ENCODE measurements at places on chromosomes 11 and 22.
A peak's percentile ranks its signal among the peaks of the same experiment; 100 is the strongest.

DNA sequence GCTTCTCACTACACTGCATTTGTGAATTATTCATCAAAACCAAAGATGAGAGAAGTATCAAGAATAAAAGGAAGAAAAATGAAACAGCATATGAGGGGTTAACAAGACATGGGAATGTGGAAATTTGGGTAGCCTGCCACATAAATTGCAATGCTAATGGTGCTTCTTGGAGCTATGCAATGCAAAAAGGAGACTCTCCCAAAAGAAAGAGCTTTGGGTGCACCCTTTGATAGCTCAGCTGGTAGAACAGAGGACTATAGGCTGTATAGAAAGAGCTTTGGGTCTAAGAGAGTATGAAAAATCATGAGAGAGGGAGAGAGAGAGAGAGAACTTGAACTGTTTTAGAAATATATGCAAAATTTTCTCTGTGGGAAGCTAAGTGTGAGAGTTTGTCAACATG is 26.3 kb downstream of the SPA17 start:
- no peak for DNase-seq

DNA sequence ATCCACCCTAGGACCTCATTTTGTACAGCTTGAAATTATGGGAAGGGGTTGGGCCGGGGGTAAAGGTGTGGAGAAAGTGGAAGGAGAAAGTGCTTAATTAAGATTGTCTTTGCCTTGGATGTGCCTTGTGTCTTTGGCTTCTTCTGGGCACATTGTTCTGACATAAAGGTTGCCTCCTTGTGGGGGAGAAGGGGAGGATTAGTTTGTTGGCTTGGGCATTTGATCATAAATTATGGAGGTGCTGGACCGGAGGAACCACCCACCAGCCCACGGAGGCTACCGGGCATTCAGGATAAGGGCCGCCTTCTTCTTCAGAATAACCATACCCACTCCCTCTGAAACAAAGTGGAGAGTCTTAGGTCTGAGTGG is 1.3 kb downstream of the PAFAH1B2 start:
- peak; percentile 25 for DNase-seq

DNA sequence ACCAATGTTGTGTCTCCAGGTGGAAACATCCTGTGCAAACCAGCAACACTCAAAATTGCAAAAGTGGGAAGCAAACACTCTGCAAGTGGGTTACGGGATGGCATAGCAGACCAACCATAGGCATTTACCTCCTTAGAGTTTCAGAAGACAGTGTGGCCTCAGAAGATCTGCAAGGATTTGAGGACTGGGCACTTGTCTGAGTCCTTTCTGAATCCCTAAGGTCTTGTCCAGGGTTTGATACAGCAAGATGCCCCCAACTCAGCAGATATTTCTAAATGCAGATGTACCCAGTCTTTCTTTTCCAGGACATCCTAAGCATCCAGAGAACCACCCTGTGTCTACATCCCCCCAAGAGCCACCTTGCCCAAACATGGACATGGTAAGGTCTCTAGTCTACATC is 51.7 kb upstream of the SHANK2 start:
- no peak for DNase-seq

DNA sequence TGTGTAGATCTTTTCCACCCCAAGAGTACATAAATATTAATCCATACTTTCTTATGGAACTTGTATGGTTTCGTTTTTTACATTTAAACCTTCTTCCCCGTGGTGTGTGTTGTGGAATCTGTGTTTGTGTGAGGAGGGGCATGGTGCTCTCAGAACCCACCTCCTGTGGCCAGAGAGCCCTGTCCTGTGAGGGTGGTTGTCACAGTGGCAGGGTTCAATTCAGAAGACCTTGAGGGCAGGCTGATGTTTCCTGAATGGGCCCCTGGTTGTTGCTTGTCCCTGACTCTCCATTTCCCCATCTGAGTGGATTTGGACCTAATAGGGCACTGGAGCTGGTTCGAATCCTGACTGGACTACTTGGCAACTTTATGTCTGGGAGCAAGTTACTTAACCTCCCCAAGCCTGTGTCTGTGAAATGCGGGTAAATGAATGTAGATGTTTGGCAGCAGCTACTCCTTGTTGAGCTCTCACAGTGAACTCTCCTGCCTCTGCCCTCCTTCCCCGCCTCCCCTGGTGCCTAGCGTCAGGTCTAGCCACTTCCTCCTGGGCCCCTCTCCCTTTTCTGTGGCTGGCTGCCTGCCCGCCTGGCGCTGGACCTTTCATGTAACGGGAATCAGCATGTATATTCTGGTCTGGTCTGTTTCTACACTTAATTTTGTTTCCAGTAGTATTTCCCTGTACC is 7.3 kb downstream of the NEAT1 start:
- no peak for DNase-seq

GRCh38 chr22:37581504-37581903 is 1.6 kb upstream of the LGALS2 start:
- DNase-seq, result no peak

GRCh38 chr22:38258895-38259294 is 13.9 kb downstream of the TMEM184B start:
- DNase-seq, result no peak

- DNase-seq, result no peak
Measured at GRCh38 chr22:41280065-41280464, 5.9 kb downstream of the RANGAP1 start.

GRCh38 chr11:118349475-118349874 is 5.3 kb downstream of the CD3G start:
- DNase-seq, result no peak

DNA sequence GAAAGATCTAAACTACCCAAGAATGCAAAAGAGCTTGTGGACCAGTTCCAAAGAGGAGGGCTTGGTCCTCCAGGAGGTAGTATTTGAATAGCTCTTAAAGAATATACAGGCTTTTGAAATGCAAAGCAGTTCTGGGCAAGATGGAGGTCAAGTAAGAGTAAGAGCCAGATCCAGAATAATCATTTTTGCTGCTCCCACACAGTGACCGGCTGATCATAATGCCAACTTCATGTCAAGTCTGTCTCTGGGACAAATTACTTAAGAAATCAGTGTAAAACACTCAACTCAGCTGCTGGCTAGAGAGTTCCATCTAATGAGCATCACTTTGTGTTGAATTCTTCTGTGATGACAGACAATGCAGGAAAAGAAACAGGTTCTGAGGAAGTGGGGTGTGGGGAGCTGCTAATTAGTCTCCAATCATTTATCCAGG is 250.9 kb upstream of the NARS2 start:
- no peak for DNase-seq

- DNase-seq, result no peak
Measured at GRCh38 chr22:19514831-19515565, 9.2 kb downstream of the CLDN5 start.

DNA sequence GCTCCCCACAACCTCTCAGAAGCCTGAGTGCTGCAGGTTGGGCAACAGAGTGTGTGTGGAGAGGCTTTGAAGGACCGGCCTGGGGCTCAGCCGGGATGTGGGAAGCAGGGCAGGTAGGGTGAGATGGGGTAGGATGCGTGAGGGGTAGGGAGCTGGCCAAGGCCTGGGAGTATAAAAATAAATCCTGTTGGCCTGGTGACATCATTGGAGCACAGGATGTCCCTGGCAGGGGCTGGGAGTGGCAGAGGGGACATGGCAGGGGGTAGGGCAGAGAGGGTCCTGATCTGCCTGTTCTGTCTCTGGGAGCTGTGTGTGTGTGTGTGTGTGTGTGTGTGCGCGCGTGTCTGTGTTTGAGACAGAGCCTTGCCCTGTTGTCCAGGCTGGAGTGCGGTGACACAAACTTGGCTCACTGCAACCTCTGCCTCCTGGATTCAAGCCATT is 28.6 kb downstream of the TEF start:
- no peak for DNase-seq

GRCh38 chr11:66218036-66218435 is 50.4 kb upstream of the RAB1B start:
- DNase-seq, result no peak

DNA sequence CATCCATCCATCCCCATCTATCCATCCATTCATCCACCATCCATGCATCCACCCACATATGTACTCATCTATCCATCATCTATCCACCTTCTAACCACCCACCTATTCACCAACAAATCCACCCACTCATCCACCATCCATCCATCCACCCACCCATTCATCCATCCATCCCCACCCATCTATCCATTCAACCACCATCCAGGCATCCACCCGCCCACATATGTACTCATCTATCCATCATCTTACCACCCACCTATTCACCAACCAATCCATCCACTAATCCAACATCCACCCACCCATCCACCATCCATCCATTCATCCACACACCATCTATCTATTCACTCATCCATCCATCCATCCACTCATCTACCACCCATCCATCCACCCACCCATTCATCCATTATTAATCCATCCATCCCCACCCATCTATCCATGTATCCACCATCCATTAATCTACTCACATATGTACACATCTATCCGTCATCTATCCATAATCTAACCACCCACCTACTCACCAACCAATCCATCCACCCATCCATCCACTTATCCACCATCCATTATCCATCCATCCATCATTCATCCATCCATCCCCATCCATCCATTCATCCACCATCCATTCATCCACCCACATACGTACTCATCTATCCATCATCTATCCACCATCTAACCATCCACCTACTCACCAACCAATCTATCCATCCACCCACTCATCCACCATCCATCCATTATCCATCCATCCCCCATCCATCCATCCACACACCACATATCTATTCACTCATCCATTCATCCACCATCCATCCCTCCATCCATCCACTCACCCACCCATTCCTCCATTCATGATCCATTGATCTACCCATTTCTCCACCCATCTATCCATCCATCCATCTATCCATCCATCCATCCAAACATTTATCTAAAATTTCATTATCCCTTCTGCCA is 940.0 kb downstream of the BRD1 start:
- DNase-seq, result no peak

GRCh38 chr11:19441752-19442553 is 201.2 kb upstream of the E2F8 start:
- peak; percentile 86 for DNase-seq

DNA sequence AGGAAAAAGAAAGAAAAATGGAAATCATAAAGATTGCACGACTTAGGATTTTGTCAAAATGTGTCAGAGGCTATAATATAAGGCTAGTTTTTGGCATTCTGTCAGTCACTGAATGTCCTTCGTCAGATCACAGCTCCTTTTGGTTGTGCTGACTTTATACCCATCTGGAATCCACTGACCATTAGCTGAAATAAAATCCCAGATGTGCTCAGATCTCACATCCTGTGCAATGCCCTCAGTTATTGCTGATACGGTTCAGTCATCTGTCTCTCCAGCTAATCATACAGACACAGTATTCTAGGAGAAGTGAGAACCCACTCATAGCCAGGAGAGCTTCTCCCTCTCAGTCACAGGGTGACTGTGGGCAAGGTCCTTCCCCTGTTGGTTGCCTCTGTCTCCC is 11.5 kb downstream of the CD44 start:
- DNase-seq, result no peak

DNA sequence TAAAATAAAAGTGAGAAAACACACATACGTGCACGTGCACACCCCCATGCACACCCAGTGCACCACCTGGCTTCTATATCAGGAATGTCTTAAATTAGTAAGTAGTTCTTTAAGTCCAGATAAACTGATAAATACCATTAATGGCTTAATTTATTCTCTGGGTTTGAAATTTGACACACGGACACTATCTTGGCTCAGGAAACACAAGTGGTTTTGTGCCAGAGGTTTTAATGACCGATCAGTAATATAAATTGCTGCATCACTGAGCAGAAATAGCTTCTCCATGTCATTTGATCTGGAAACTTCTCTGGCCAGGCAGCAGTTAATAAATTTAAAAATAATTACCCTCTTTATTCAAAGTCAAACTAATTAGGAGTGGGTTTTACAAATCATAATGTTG is 101.5 kb upstream of the NNMT start:
- DNase-seq, result no peak

GRCh38 chr11:34143048-34143447 is 37.6 kb downstream of the NAT10 start:
- DNase-seq, result no peak

- no peak for DNase-seq
Measured at GRCh38 chr22:21068681-21069276, 23.0 kb downstream of the LRRC74B start.

GRCh38 chr22:48863965-48864528 is 963.6 kb downstream of the BRD1 start:
- no peak for DNase-seq

DNA sequence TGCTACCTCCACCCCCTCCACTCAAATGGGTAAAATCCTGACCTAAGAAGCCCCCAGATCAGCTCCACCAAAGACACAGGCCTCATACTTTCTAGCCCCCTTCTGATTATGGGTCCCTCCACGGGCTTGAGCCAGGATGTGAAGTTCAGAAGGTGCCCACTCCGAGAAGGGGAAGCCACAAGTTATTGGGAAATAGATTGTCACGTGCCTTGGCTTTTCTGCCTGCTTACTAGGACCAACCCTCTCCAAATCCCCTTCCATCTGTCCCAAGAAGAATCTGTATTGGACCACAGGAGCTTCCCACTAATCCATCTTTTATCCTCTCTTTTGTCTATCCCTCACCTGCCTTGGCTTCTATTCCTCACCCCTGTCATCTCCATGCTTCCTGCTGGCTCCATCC is 3.0 kb upstream of the NRGN start:
- DNase-seq, result no peak

GRCh38 chr11:117375960-117376359 is 48.3 kb downstream of the CEP164 start:
- DNase-seq, result no peak

DNA sequence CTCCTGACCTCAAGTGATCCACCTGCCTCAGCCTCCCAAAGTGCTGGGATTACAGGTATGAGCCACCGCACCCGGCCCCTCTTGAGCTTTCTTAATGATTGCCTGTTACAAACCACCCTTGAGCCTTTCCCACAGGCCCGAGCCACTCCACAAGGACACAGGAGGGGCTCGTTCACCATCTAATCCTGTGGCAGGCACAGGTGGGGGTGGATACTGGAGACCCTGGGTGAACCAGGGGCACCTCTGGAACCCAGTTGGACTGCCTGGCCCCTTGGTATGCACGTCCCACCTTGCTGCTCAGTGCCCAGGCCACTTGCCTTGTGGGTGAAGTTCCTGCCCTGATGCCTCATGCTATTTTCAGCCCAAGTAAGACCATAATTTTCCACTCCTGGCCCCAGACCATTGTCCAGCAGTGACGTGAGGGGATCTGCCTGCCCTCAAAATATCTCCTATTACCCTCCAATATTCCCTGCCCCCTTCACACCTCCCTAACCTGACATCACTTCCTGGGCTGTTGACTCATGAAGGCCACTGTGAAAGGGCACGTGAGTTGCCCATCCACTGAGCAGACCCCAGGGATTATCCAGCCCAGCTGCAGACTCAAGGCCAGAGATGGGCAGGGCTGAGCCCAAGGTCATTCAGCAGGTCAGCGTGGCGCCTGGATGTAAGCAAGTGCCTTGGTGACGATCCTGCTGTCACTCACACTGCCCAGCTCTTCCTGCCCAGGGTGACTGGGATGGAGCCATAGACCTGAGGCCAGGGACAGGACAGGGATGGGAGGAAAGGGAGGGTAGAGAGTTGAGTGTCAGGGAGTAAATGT is 19.6 kb downstream of the P2RY2 start:
- no peak for DNase-seq

- no peak for DNase-seq
Measured at GRCh38 chr22:22124374-22124773, 120.2 kb upstream of the VPREB1 start.

- DNase-seq, result peak; percentile 10
Measured at GRCh38 chr11:34680206-34680605, 59.3 kb downstream of the EHF start.

All from H54 (cell line).